COLO829 (cell line): ENCODE measurements at places on chromosomes 7 and 10.

GRCh38 chr10:116785867-116786266 lies 43.5 kb upstream of the HSPA12A start:
- DNase-seq: no peak

DNA sequence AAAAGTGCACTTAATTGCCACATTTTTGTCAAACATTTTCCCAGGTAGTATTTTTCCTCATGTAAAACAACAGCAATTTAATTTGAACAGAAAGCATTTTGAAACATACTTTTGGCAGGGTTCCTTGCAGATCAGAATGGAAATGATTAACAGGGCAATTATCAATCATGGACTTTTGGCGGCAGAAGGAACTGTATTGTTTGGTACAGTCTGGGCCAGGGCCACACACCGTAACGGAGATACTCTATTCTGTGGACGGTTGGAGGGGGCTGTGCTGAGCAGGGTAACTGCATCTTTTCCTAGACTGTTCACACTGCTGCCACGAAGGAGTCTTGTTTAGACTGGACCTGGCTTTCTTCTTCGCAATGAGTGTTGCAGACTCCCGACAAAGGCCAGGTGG lies 62.3 kb downstream of the EGFR start:
- DNase-seq: no peak

DNA sequence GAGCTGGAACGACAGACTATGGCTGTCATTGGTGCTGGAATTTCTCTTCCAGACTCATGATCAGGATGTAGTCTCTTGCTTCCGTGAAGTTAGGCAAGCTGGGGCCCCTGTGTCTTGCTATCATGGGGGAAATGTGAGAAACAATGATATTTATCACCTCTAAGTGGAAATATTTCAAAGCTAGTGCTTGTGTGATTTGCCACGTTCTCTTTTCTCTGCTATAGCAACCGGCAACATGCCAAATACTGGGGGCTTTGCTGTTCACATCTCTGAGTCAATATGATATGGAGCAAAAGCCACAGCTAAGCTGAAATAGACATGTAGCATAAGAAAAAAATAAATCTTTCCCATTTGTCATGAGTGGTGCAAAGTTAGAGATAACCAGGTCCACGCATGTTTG lies 668.2 kb upstream of the IGFBP3 start:
- DNase-seq: no peak

DNA sequence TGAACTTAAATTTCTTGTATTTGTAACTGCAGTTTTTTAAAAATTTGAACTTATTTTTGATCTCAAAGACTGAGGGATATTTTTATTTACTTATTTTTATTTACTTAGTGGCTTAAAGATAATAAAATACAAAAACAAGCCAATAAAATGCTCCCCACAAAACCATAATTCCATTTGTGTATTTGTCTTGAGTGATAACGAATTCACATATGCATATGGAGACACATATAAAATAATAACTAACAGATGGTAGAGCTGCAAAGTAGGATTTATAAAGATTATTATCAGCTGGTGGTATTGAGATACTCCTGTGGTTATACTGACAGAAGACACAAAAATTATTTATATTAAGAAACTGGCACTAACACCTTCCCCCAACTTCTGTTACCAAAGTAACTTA lies 90.2 kb upstream of the RPA3 start:
- DNase-seq: no peak

DNA sequence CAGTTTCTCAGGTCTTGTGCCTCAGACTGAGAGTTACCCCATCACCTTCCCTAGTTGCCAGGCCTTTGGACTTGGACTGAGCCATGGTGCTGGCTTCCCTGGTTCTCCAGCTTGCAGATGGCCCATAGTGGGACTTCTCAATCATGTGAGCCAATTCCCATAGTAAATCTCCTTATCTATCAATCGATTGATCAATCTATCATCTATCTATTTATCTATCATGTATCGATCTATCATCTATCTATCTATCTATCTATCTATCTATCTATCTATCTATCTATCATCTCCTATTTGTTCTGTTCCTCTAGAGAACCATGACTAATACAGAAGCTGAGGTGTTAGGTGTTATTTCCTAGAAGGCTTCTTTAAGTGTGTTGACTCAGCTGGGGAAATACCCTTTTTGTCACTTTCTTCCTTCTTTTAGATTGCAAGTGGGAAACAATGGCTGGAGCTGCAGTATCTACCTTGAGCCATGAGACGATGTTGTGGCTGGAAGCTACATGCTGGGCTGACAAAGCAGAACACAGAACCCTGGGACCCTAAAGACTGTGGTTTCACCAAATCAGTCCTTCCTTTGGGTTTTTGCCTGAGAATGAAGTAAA lies 234.7 kb upstream of the GLI3 start:
- DNase-seq: no peak
